Suprapubic skin (tissue), 4 donors: ENCODE measurements at places on chromosomes 2 and 18. TPM values are rescaled to one million over a fixed set of nuclear protein-coding genes. Genes with fewer than 3 reads are reported as not detected.

DNA sequence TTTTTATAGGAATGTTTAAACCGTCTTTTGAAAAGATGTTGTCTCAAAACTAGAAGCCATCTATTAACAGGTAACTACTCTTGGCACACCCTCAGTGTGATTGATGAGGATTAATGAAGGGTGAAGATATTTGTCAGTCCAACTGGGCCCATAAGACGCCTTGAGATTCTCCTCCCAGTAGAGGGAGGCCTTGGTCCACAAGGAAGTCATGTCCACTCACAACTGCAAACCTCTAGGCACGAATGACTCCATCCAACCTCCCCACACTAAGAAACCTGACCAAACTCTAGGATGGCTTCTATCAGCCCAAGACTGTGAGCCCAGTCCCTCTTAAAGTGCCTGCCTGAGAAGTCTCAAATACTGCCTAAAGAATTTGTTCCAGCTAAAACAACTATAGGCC, 19.2 kb upstream of the GRP start:
- no peak overlapping the region for H3K4me3 ChIP-seq
- H3K27me3 ChIP-seq = no peaks in the 10 kb centered on the region
- DNase-seq = no peak
- H3K36me3 ChIP-seq = no peaks in the 10 kb centered on the region

- no peaks in the 10 kb centered on the region for H3K36me3 ChIP-seq
- no peaks in the 10 kb centered on the region for H3K4me1 ChIP-seq
- no peak overlapping the region for H3K27ac ChIP-seq
- peaks cover 21% of the 10 kb centered on the region for H3K27me3 ChIP-seq
Measured at GRCh38 chr2:240338274-240338673, 97.2 kb upstream of the GPC1 start.

SERPINB13 gene
- total RNA-seq = 10.9 TPM

DNA sequence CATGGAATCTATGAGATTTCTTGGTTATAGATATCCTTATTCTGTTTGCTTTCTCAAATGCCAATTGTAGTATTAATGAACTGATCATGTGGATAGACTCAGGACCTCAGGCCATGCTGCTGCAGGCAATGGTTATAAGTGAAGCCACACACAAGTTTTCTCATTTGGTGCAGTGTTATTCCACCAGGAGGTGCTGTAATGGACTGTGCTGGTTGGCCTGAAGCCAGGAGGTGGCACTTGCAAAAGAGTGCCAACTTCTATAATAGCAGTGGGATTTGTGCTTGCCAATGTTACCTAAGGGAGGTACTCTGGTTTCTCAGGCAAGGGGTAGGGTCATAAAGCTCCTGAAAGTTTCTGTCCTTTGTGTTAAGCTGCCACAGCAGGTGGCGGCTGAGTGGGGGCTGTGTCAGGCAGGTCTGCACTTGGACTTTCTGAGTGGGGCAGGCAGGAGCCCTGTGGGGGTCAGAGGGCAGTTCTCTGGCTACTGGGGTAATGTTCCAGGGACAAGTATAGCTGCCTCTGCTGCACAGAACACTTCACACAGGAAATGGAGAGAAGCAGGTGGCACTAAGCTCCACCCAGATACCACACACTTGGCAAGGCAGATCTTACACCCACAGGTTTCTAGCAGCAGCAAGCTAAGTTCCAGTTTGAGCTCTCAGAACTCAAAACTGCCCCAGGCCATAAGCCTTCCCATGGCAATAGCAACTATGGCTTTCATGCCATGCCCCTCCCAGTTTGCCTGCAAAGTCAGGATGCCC, 352.6 kb upstream of the CWC22 start:
- peaks cover 10% of the 10 kb centered on the region for H3K4me1 ChIP-seq
- H3K27ac ChIP-seq = no peak overlapping the region
- DNase-seq = peak; percentile 63
- no peaks in the 10 kb centered on the region for H3K27me3 ChIP-seq

KLHL29 gene
- 19.7 TPM for total RNA-seq

SNORC gene
- 11.7 TPM for total RNA-seq

DNA sequence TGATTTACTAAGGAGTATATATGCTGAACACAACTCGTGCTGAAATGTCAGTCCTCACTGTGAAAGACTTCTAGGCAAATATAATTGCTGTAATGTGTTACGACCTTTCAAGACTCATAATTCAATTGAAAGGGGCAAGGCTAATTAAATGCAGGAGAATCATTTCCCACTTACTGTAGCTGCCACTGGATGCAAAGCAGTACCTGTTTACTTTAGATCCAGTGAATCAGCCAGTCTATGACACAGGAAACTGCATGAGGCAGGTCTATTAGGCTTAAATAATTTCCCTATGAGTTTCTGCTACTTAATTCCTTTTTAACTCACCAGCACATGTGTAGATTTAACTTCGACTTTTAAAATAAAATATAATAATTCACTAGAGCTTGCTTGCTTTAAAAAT, 125.6 kb downstream of the CTNNA2 start:
- DNase-seq = no peak
- no peak overlapping the region for H3K4me3 ChIP-seq
- H3K27me3 ChIP-seq = no peaks in the 10 kb centered on the region
- no peaks in the 10 kb centered on the region for H3K36me3 ChIP-seq
- H3K4me1 ChIP-seq = no peaks in the 10 kb centered on the region

DNA sequence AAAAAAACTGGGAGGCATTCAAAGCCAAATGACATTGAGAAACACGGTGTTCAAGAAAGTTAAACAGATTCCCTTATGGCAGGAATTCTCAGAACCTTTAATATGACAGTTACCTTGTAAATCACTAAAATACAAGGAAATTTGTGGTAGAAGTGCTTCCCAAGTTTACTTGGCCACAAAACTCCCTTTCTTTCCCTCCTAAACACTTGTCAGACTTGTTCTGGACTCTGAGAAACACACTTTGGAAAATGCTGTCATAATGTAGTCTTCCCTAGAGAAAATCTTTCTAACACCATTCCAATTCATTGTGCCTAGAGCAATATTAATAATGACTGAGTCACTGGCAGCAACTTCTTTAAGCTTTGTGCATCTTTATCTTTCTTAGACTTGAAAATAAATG, 140.4 kb downstream of the ANKRD44 start:
- H3K4me3 ChIP-seq = no peak overlapping the region
- no peak overlapping the region for H3K27ac ChIP-seq
- H3K36me3 ChIP-seq = no peaks in the 10 kb centered on the region
- no peak for DNase-seq

DNA sequence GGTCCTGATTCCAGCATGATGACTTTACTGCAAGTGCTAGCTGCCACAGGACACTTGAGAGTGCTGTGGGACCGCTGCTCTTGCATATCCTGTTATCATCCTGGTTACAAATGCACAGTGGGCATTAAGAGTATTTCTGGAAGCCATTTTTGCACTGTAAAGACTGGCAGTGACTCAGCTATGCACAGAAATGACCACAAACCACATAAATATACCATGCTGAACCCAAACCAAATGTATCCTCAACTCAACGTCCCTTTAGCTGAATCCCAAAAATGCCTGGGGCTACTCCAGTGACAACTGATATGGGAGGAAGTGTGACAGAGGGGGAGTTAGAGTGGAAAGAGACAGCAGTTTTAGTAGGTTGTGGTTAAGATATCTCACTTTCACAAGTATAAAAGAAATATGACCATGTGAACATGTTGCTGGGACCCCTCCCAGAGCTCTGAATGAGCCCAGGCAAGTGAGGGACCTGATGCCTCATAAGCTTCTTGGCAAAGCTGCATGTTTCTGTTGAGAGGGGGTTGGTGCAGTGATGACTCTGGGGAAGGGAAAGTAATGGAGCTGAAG, 37.3 kb downstream of the RHBDD1 start:
- no peak for DNase-seq
- H3K4me1 ChIP-seq = no peaks in the 10 kb centered on the region
- no peaks in the 10 kb centered on the region for H3K27me3 ChIP-seq
- H3K27ac ChIP-seq = no peak overlapping the region
- peaks cover 4% of the 10 kb centered on the region for H3K36me3 ChIP-seq

DNA sequence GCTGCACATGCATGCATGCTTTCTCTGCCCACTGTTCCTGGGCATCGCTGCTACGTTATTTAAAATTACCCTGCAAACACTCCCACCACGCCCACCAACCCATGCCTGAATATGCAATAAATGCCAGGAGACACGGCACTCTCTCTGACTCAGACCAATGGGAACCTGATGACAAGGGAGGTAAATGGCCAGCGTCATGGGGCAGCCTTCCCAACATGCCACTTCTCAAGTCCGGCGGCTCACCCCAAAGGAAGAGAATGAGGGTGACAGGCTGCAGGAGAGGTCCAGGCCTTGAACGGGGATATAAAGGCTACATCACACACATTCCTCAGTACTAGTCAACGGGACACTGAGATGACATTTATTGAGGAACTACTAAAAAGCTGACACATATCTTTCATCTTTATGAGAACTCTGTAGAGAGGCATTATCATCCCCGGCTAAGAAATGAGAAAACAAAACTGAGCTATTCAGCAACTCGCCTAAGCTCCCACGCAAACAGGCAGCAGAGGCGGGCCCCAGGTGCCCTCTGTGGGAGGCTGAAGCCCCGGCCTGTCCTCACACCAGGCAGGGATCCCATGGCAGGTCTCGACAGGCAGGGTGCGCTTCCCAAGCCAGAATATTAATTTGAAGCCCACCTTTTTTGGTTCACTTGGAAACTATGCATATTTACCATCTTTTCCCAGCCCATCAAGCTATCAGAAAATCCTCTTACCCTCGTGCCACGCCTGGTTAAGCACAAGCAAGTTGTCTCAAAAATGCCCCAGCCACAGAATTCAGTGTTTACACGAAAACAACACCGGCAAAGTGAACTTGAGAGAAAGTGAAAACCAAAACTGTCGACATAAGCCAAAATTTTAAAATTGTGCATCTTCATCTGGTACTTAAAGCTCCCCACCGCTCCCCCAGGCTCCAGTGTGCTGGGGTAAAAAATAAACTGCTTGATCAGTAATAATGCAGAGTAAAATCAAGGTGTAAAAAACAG, 166.3 kb downstream of the HDAC4 start:
- peak; percentile 40 for DNase-seq
- H3K4me1 ChIP-seq = peaks cover 21% of the 10 kb centered on the region
- no peaks in the 10 kb centered on the region for H3K36me3 ChIP-seq
- no peak overlapping the region for H3K4me3 ChIP-seq

DNA sequence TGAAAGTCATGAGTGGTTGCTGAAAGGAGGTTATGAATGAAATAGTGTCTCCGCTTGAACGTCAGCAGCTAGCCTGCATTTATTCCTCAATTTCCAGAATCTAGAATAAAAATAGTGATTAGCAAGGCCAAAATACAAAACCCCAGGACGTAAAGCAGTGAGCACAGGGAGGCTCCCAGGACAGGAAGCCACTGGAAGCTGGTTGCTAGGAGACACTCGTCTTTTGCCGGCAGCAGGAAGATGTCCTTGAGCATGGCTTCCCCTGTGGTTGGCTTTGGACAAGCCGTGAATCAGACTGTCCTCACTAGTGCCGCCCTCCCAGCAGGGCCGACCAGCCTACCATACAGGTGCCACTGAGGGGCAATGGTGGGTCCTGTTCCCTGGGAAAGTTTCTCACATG, 374.4 kb downstream of the MTX2 start:
- H3K4me3 ChIP-seq = no peak overlapping the region
- no peak for DNase-seq
- peaks cover 68% of the 10 kb centered on the region for H3K27me3 ChIP-seq
- H3K36me3 ChIP-seq = no peaks in the 10 kb centered on the region

- no peaks in the 10 kb centered on the region for H3K27me3 ChIP-seq
- no peaks in the 10 kb centered on the region for H3K36me3 ChIP-seq
- no peak overlapping the region for H3K27ac ChIP-seq
- H3K4me3 ChIP-seq = no peak overlapping the region
Measured at GRCh38 chr18:7482342-7482741, 84.8 kb upstream of the PTPRM start.

DNA sequence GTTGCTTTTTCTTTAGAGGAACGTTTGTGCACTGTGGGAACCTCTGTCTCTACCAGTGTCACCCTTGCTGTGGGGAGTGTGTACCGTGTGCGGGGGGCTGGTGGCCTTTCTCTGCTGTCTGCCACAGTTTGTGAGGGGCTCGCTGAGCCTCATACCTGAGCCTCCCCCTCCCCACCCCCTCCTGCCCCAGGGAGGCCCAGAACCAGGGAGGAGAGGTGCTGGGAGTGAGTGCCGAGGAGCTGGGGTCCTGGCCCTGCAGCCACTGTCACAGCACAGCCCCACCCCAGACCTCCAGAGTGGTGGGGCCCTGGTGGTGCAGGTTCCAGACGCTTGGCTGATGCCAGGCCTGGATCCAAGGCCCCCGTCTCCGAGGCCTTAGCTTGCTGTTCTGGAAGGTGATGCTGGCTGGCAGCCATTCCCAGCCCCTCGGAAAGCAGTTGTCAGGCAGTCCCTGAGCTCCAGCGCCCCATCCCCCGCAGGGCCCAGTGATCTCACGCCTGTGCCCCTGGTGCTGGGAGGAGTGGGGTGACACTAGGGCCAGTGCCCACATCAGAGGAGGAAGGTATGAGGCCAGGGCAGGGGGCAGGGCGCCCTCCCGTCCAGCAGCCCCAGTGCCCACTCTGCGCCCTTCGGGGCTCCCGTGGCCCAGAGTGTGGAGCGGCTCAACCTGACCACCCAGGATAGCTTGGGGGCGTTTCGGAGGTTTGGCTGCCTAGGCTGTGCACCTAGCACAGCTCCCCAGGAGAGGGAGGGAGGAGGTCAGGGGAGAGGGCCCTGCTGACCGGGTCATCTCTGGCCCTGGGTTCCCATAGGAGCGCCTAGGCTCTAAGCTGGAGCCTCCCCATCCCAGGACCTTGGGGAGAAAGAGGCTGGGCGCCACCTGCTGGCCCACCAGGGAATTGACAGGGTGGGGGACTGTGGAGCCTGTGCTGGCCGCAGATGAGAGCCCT, 53.0 kb upstream of the ALPP start:
- H3K4me3 ChIP-seq = no peak overlapping the region
- no peak overlapping the region for H3K27ac ChIP-seq
- DNase-seq = peak; percentile 76
- no peaks in the 10 kb centered on the region for H3K27me3 ChIP-seq

TMEM178A gene
- total RNA-seq = 2.9 TPM

GRCh38 chr18:48028696-48029095, 98.2 kb upstream of the SMAD2 start:
- no peaks in the 10 kb centered on the region for H3K27me3 ChIP-seq
- DNase-seq = no peak

PDCL3 gene
- 22.6 TPM for total RNA-seq

IL1RL2 gene
- 15.9 TPM for total RNA-seq

TNS1 gene
- 135 TPM for total RNA-seq

GRCh38 chr2:121095257-121096080, 189.5 kb downstream of the TFCP2L1 start:
- H3K4me1 ChIP-seq = peaks cover 5% of the 10 kb centered on the region
- H3K36me3 ChIP-seq = no peaks in the 10 kb centered on the region
- no peaks in the 10 kb centered on the region for H3K27me3 ChIP-seq
- H3K27ac ChIP-seq = no peak overlapping the region
- DNase-seq = no peak

DNA sequence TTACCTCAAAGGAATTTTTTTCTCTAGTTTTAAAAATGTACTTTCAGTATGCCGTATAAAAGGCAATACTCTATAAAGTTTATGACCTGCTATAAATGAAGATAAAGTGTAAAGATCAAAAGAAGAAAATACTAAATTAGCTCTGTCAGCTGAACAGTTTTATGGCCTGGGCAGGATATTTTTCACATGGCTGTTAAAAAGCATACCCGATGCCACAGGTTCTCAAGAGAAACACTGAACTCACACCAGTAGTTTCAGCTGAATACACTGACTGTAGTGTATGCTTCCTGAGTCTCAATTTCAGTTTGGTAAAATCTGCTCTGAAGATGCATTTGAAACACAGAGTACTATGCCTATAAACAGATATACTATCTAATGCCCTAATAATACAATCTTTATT, 126.0 kb downstream of the PIGN start:
- DNase-seq = no peak
- no peaks in the 10 kb centered on the region for H3K27me3 ChIP-seq
- H3K36me3 ChIP-seq = peaks cover 8% of the 10 kb centered on the region
- H3K4me3 ChIP-seq = no peak overlapping the region
- no peaks in the 10 kb centered on the region for H3K4me1 ChIP-seq
- no peak overlapping the region for H3K27ac ChIP-seq
